ENCODE measurements at places on chromosomes 12 and 14. TPM values are rescaled to one million over a fixed set of nuclear protein-coding genes. Genes with fewer than 3 reads are reported as not detected.
A peak's percentile ranks its signal among the peaks of the same experiment; 100 is the strongest.

- no peak for DNase-seq
These were observed 26.8 kb upstream of the CLIP1 start for GRCh38 chr12:122449317-122449716.

DNA sequence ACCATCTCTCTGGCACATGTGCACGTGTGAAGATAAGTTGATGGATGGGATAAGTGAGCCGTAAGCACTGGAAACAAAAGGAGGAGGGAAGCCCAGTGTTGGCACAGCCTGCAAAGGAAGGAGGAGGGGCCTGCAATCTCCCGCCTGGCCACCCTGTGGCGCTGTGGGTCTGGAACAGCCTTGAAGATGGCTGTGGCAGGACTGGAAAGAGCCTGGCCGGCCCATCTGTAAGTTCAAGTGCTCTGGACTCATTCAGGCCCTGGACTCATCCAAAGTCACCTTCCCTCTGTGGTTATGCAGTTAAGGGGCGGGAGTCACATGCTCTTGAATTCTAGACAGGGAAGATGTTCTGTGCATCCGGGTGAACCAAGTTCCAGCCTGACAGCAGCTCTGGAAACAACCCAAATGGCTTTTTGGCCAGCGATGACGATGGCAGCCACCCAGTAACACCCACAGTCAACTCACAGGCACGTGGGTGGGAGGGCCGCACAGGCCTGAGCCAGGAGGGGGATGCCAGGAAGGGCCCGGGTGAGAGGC lies 50.4 kb downstream of the CHGA start:
- no peak for DNase-seq

DNA sequence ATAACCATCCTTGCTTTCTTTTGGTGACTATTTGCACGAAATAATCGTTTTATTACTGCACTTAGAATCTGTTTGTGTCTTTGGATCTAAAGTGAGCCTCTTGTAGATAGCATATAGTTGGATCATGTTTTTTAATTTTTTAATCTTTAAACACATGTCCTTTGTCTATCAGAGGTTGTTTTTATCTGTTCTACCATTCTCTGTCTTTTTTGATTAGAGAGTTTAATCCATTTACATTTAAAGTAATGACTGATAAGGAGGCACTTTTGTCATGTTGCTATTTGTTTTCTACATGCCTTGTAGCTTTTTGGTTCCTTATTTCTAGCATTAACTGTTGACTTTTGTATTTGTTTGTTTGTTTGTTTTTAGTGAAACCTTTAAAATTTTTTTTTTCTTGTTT lies 506.2 kb upstream of the RGS6 start:
- no peak for DNase-seq

DNA sequence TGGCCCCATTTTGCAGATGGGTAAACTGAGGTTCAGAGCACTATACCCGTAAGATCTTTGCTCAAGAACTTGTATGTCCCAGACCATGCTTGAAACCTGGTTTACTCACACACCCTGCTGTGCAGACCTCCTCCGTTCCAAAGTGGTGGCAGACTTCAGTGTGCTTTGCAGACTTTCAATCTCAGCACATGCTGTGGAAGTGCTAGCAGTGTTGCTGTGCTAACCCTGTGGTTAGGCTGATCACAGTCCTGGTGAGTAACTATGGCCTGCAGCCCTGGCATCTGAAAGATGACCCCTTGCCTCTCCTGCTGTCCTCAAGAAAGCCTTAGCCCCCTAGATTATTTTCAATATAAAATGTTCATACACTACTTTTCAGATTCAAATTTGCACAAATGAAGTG lies 450.6 kb downstream of the DPF3 start:
- DNase-seq = no peak

GRCh38 chr12:14225064-14225463 lies 140.4 kb upstream of the ATF7IP start:
- DNase-seq = no peak

GRCh38 chr14:95701846-95702221 lies 12.1 kb downstream of the TCL1A start:
- DNase-seq = no peak

DNA sequence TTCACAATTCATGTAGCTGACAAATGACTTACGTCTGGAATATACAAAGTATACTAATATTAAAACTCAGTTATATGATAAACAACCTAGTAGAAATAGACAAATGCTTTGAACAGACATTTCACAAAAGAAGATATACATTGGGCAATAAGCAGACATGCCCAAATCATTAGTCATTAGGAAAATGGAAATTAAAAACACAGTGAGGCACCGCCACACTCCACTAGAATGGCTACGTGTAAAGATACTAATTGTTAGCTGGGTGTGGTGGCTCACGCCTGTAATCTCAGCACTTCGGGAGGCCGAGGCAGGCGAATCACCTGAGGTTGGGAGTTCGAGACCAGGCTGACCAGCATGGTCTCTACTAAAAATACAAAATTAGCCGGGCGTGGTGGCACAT lies 248.9 kb upstream of the TMEM132C start:
- no peak for DNase-seq

GRCh38 chr12:107822356-107822755 lies 47.9 kb downstream of the ASCL4 start:
- DNase-seq = no peak

DNA sequence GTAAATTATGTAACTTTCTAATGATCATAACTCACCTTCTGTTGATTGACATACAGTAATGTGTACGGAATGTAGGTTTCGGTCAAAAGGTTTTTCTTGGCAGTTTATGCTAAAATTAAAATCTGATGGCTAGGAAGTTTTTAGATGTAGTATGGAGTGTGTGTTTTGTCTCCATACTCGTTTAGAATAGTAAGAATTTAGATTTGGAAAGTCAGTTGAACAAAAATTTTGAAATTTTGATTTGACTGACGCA lies 859 bp downstream of the PALS1 start:
- DNase-seq = no peak

GRCh38 chr14:98175436-98175835 lies 1096.6 kb downstream of the BCL11B start:
- DNase-seq = no peak

- DNase-seq = no peak
These were observed 19.9 kb downstream of the CALM1 start for GRCh38 chr14:90416720-90417119.

DNA sequence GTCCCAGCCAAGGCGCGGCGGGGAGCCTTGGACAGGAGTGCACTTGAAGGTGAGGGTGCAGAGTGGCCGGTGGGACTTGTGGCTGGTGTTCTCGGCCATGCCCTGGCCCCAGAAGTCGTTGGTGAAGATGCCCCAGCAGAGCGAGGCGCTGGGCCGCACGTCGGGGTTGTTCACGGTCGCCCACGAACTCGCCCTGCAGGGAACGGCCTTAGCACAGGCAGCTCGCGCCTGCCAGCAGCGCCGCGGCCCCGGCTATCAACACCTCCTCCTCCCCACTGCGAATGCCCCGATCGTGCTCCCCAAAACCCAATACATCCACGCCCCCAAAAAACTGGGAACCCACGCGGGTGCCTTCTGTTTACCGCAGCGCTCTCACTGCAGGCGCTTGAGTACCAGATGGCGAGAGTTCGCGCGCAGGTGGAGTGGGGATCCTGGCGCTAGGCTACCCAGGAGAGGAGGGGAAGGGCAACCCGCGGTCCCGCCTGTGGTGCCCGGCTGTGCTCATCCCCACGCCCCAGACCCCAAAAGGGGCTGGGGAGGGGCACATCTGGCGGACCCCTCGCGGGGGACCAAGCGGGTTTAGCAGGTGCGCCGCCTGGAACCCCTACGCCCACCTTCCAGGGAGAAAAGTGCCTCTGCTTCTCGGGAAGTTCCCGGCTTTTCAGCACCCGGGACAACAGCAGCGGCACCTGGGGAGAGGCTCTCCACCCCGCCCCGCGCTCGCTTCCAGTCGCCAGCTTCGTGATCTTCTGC lies 386.3 kb upstream of the TMTC1 start:
- no peak for DNase-seq

- DNase-seq = no peak
These were observed 179.0 kb upstream of the IGF1 start for GRCh38 chr12:102659200-102659911.

DNA sequence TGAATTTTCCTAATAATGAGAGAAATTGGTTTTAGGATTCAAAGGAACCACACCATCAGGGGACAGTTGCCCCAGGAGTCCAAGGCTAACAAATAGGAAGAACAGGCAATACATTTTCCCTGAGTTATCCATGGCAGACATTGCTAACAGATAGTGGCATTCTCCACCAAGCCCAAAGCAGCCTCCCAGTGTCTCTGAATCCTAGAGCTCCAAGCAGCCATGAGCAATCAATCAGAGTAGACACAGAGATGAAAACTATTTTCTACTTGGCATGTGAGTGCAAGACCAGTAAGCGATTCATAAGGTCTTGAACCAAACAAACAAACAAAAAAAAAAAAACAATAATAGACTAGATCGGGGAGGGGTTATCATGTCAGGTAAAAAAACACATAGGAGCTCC lies 515.7 kb downstream of the MED13L start:
- no peak for DNase-seq

- no peak for DNase-seq
These were observed 29.4 kb downstream of the PPP2R5E start for GRCh38 chr14:63513756-63514155.

- DNase-seq = peak; percentile 73
These were observed at the start of gene ANKRD52 for GRCh38 chr12:56258068-56258819. Gene ANKRD52, minus strand, starts transcription at chr12:56258384. Its CDS starts 115 bp downstream, at chr12:56258269.

GRCh38 chr12:51823875-51824565 lies 24.5 kb downstream of the FIGNL2 start:
- no peak for DNase-seq

DNA sequence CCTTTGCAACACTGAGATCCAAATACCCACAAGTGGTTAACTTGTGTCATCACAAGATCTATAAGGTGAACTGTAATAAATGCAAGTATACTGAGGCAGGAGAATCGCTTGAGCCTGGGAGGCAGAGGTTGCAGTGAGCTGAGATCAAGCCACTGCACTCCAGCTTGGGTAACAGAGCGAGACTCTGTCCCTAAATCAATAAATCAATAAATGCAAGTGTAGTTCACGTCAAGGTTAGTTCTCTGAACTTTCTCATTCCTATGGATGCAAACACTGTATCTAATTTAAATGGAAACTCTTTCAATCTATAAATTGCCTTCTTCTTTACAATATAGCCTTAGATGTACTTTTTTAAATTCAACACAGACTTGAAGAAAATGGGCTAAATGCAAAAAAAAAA lies 3.2 kb downstream of the MAGOHB start:
- no peak for DNase-seq

GRCh38 chr14:74486164-74486563 lies 6.9 kb downstream of the NPC2 start:
- DNase-seq = no peak

DNA sequence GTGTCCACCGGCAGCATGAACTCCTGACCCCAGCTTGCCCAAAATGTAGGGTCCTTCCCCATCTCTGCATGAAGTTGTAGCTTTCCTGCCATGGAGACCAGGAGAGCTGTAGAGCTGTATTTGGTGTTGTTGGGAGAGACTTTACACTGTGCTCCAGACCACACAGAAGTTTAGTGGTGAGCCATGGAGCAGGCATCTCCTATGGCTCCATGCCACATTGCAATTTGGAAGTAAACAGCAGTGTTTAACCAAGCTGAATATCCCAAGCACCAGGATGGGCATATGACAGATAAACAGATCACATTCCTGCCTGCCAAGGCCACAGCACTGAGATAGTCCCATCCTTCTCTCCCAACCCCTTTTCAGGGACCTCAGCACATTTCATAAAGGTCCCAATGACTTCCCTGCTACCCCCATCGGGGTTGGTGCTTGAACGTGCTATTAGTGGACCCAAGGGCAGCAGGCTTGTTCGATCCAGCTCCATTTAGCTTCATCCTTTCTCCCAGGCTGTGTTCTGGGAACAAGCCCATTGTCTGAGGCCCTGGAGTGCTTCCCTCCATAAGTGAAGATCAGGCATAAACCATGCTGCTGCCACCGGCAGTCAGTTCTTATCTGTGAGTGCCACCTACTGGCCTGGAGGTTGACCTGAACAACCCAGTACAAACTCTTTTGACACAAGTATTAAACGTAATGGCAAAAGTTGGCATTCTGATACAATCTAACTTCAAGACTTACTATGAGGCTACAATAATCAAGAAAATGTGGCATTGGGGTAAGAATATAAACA lies 172.3 kb upstream of the ATXN7L3B start:
- no peak for DNase-seq

DNA sequence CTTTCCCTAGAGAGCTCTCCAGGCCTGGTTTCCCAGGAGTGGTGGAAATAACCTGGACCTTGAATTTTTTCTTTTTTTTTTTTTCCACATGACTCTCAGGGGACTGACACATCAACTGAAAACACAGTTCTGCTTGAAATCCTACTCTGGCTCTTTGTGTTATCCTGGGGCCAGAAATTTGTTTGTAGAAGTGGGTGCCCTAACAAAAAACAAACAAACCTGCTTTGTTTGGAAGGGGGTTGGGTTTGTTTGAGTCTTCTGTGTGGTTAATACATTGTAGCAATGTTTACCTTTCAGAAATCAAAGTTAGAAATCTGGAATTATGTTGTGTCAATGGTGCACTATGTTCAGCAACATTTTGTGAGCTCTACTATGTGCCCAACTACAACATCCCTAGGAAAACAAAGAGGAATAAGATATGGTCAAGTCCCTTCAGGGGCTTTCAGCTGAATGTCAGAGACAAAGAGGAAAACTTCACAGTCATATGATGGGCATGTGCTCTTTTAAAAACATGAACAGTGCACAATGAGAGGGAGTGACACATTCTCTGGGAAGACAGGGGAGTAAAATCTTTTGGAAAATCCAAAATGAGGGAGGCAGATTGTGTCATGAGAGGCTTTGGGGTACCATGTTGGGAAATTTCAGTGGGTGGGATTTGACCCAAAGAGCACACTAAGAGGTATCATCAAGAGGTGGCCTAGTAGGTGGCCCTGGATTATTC lies 1.5 kb upstream of the IGF1 start:
- DNase-seq = no peak

- no peak for DNase-seq
These were observed 5.4 kb downstream of the IFFO1 start for GRCh38 chr12:6550294-6551062.

DNA sequence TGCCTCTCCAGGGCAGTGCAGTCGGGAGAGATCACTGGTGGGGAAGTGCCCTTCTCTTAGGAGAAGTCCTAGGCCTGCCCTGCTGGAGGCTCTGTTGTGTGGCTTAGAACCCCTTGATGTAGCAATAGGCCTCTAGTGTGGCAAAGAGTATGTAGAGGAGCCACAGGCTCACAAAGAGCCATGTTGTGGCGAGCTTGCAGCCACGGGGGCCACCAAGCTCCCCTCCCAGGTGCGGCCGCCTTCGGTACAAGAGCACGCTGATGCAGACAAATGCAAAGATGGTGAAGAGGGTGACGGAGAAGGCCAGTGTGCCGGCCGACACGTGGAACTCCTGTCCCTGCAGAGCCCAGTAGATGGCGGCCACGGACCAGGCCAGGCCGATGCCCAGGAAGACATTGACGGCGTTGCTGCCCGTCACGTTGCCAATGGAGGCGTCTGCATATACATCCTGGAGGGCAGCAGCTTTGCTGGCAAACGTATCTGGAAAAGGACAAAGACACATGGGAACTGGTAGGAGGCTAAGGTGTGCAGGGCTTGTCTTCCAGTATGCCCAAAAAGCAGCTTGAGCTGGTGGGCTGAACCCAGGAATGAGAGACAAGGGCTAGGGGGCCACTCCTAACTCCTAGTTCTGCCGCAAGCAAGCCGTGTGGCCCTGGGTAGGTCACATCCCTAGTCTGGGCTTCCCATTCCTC lies 142.8 kb downstream of the SLC8A3 start:
- no peak for DNase-seq

GRCh38 chr12:130818635-130819576 lies 20.1 kb downstream of the STX2 start:
- peak; percentile 76 for DNase-seq

The FAM90A1 gene
- total RNA-seq = not detected

The AACS gene
- 5.4 TPM for total RNA-seq

The CBLN3 gene
- 3.6 TPM for total RNA-seq

The OR6C2 gene
- not detected for total RNA-seq

The RASSF8 gene
- 0.19 TPM for total RNA-seq

The KLRG1 gene
- 7.6 TPM for total RNA-seq

Data from activated T-cell treated with anti-CD3 and anti-CD28 coated beads, Interleukin-2, amount 50 U/mL, for 4 hours (primary cell).